ENCODE measurements at places on chromosomes 6 and 20.
A peak's percentile ranks its signal among the peaks of the same experiment; 100 is the strongest.

GRCh38 chr6:96716221-96716620 lies 121.1 kb downstream of the GPR63 start:
- DNase-seq, result no peak

DNA sequence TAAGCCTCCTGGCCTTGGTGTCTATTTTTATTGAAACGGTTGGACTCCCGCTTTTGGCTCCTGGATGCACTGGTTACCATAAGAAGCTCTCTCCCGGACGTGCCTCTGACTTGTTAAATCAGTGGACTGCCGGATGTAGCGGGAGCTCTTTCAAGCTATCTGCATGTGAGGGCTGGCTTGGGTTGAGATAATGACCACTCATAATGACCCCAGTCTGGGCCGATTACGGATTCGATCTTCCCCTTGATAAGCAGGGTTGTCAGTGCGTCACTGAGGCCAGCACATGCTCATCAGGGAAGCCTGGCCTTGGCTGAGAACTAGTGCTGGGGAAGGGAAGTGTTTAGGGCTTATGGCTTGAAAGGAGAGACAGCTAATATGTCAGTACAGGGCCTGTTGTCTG lies 528.1 kb downstream of the CDH26 start:
- no peak for DNase-seq

DNA sequence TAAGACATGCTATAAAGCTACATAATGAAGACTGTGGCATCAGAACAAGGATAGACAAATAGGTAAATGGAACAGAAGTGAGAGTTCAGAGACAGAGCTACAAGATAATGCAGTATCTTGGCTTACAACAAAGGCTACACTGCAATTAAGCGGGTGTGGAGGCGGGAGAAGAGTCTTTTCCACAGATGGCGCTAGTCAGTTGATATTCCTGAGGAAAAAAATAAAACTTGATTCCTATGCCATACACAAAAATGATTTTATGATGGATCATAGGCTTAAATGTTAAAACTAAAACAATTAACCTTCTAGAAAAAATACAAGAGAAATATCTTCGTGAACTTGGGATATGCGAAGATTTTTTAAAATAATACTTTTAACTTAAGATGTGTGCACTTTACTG lies 31.0 kb downstream of the RIN2 start:
- DNase-seq, result no peak

DNA sequence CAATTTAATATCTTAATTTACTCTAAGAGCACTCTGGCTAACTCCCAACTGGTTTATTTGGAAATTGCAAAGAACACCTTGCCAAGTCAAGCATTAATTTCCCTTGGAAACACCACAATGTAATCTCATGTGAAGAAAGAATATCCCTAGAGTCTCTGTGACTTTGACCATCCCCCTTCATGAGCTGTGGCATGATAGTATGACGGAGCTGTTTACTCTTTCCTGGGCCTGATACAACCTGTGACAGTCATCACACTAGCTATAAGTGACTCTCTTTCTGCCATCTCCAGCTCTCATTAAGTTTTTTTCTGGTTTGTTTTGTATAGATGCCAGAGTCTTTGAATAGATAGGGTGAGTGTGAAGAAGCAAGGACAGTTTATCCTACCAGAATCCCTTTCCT lies 470.3 kb upstream of the JARID2 start:
- no peak for DNase-seq

DNA sequence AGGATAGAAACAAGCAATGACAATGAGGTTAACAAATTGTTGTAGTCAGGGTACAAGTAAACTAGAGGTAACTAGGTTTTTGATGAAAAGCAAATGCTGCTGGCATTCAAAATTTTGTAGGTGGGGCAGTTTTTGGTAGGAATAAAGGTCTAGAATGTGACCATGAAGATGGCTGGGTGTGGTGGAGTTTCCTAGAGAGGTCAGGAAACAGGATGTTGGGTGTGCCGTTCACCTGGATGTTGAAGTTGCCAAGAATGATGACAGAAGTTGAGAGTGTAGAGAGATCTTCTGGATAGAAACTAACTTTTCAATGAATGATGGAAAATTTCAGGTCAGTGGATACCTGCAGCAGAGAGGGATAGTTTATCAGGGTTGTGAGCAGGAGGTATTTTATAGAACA lies 22.7 kb downstream of the MAPK14 start:
- no peak for DNase-seq

- peak; percentile 34 for DNase-seq
Measured at GRCh38 chr6:111087871-111088667, 766 bp downstream of the SLC16A10 start.

GRCh38 chr6:166904101-166904746 lies 52.1 kb downstream of the RNASET2 start:
- no peak for DNase-seq

DNA sequence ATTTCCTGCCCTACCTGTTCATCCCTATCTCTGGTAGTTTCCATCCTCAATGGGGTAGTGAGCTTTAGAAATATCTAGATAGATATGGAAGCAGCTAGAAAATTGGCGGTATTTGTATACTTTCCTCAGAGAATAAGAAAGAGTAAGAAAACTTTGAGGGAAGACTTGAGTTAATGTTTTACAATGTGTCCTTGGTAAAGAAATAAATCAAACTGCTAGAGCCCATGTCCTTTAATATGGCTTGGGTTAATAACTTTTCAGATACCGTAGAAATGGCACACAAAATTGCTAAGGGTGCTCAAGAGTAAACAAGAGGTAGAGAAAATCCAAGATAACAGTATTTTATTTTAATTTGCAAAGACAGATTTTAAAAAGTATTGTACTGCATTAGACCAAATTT lies 28.1 kb upstream of the PGK2 start:
- DNase-seq, result no peak

All from stimulated activated CD8-positive, alpha-beta memory T cell treated with anti-CD3 and anti-CD28 coated beads, Interleukin-15, amount 100 ng/mL, for 4 hours (primary cell).